ENCODE measurements at places on chromosomes 7 and 10.

- no peak for DNase-seq
These were observed 52.9 kb upstream of the FGL2 start for GRCh38 chr7:77252506-77252905.

DNA sequence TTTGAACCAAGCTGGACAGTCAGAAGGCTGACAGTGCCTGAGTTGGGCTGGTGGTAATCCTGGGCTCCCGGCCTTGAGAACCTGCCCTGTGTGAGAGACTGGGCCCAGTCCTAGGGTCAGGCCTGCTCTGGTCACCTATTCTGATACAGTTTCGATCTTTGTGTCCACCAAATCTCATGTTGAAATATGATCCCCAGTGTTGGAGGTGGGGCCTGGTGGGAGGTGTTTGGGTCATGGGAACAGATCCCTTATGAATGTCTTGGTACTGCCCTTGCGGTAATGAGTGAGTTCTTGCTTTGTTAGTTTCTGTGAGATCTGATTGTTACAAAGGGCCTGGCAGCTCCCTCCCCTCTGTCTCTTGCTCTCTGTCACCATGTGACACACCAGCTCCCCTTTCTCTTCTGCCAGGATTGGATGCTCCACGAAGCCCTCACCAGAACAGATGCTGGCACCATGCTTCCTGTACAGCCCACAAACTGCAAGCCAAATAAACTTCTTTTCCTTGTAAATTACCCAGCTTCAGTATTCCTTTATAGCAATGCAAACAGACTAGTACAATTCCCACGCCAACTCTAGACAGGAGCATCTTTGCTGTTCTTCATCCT, 111.8 kb upstream of the ZNF438 start:
- no peak for DNase-seq

- no peak for DNase-seq
These were observed 118.6 kb downstream of the ZMIZ1 start for GRCh38 chr10:79187121-79187940.

DNA sequence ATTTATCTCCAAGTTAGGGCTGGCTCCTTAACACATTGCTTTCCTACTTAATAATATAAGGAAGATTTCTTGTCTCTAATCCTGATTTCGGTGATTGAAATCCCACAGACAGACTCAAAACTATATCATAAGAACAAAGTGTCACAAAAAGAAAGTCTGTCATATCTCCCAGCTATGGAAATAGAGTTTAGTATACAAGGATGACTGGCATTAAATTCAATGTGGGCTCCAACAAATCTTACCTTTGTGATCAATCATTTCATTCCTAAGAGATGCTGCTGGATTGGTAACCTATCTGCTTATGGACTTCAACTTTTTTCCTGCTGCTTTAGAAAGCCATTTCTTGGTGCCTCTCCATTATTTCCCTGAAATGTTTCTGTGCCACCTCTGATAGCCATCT, 39.5 kb upstream of the ZRANB1 start:
- DNase-seq: no peak

DNA sequence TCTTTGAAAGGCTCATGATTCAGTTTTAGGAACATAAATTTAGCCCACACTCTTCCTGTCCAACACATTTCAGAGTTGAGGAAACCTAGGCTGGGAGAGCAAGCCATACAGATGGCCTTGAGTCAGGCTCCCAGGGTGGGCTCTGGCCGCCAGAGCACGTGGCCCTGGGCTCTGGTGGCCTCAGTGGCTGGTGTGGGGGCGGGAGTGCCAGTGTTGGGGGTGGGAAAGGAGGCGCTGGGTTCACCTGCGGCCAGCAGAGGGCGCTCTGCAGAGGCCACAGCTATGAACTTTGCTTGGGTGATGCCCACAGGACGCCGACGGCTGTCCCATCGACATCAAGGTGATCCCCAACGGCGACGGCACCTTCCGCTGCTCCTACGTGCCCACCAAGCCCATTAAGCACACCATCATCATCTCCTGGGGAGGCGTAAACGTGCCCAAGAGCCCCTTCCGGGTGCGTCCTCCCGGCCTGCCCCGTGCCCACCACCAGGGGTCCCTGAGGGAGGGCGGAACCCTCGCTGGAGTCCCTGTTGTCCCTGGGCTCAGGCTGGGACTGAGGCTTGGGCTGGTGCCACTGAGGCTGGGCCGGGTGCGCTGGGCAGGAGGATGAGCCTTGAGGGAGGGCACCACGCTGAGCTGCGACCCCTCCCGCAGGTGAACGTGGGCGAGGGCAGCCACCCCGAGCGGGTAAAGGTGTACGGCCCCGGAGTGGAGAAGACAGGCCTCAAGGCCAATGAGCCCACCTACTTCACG, 11.9 kb downstream of the FLNC start:
- no peak for DNase-seq

DNA sequence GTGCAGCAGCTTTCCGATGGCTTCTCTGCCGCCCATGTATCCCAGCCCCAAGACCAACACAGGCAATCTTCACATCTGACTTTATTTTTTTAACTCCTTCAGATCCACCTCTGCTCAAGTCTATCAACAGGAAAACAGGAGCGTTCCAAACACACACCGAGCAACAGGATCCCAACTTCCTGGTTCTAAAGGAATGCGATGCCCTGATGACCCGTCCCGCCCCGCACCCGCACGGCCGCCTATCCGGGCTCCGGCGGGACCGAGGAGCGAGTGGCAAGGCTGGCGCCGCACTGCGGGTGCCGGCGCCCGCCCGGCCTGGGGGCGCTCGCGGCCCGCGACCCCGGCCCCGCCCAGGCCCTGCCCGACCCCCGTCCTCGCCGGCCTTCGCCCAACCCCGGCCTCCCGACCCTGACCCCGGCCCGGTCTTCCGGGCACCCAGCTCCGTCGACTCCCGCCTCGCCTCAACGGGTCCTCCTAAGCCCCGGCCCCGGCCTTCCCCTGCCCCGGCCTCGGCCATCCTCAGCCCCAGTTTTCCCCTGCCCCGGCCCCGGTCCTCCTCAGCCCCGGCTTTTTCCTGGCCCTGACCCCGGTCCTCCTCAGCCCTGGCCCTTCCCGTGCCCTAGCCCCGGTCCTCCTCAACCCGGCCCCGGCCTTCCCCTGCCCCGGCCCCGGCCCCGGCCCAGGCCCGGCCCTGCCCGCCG, 730 bp downstream of the LARP4B start:
- no peak for DNase-seq

DNA sequence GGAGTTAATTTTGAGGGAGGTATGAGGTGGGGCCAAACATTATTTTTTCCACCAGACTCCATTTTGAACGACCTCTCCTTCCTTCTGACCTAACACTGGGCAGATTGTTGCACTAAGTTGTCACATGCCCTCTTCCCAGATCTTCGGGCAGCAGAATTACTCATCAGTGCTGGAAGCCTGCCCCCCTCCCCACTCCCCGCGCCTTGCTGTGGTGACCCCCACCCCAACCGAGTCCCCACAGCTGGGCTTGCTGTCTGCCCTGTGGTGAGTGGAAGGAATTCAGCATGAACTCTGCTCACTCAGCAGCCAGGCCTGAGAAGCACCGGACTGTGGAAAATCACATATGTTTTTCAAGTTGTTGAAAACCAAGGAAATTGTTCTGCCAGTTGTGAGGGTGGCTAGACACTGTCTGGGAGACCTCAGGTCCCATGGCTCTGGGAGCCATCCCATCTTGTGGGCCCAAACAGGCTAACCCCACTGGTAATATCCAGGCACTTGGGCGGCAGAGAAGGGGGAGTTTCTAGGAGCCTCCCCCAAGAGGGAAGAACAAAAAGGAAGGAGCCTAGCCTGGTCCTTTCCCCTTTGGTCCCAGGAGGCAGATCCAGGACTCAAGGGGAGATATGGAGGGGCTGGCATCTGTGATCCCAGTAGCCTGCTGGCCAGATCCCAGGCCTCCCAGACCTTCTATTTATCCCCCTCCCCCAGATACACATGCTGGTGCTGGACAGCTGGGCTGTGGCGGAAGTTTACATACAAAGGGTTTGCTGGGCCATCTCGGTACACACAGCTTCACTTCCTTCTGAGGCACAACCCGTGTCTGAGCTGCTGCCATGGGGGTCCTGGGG, 3.5 kb upstream of the AEBP1 start:
- no peak for DNase-seq

- no peak for DNase-seq
These were observed 8.0 kb upstream of the CHST15 start for GRCh38 chr10:124101351-124101750.

GRCh38 chr7:22447008-22447407, 53.0 kb downstream of the STEAP1B start:
- no peak for DNase-seq

GRCh38 chr7:22115689-22116088, 170.0 kb upstream of the CDCA7L start:
- DNase-seq: no peak

- DNase-seq: no peak
These were observed 19.2 kb downstream of the TBATA start for GRCh38 chr10:70765794-70766594.

- peak; percentile 8 for DNase-seq
These were observed 5.7 kb downstream of the SEMA3A start for GRCh38 chr7:84188786-84189405.

- DNase-seq: no peak
These were observed 176.6 kb downstream of the BMPER start for GRCh38 chr7:34081935-34082334.

DNA sequence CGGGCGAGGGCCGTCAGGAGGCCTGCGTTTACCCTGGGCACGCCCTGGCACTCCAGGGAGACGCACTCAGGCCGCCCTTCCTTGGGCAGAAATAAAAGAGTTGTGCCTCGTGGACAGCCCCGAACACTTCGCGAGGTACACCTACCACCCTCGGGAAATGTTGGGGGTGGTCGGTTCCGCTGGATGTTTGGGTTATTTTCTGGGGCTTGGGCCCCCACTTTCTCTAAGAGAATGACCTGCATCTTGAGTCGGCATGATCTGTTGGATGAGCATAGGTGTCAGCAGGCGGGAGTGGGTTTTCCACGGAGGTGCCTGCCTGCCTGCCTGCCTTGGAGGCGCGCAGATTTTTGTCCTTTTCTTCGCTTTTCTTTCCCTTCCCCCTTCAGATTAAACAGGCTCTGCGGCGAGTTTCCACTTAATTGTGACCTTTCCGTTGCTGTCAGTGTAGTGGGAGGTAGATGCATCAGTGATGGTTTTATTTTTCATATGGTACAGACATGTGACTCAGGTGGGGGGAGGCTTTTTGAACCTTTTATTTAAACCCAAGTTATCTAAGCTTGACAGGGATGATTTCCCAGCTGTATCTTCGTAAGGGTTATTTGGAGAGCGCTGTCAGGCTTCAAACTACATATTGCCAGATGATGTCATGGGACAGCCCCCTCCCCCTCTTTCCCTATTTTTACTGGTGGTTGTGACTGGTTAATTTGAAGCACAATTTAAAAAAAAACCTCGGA, 661 bp downstream of the HECTD2 start:
- DNase-seq: peak; percentile 11

GRCh38 chr7:73844848-73845460, 2.6 kb upstream of the METTL27 start:
- DNase-seq: no peak

DNA sequence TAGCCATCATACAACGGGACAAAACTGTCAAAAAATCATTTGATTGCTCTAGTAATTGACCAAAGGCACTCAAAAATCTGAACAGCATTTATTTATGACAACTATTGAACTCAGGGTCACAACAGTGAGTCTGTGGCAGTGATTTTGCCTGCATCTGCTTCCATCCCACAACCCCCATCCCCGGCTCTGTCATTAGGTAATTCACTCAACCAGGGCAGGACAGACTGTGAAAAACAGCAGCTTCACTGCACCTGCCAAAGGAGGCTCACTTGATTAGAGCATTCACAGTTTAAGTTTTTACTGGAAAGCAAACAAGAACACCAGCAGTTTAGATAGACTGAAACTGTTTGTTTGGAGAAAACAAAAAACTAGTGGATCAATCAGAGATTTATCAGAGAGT, 22.2 kb downstream of the NRCAM start:
- no peak for DNase-seq

- no peak for DNase-seq
These were observed 268.6 kb upstream of the TCERG1L start for GRCh38 chr10:131580076-131580652.

DNA sequence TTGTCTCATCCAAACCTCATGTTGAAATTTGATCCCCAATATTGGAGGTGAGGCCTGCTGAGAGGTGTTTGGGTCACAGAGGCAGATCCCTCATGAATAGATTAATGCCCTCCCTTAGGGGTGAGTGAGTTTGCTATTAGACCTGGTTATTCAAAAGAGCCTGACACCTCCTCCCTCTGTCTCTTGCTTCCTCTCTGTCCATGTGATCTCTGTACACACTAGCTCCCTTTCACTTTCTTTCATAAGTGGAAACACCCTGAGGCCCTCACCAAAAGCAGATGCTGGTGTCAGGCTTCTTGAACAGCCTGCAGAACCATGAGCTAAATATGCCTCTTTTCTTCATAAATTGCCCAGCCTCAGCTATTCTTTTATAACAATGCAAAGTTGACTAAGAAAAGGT, 447.1 kb downstream of the MDFIC start:
- DNase-seq: no peak

DNA sequence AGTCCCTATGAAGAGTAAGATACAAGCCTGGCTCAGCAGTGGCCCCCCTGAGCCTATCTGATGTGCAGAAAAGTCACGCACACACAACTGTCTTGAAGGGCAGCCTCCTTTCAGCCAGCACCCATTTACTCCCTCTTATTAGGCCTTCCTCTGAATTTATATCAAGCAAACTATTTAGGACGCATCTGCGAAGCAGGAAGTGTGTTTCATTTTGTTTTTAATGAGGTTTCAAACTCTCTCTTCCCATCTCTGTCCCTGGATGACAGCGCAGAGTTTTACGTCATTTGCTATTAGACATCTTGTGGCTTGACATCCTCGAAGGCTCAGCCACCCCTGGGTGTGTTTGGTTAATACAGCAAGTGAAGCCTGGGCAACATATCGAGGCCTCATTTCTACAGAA, 79.5 kb downstream of the CUX1 start:
- no peak for DNase-seq

DNA sequence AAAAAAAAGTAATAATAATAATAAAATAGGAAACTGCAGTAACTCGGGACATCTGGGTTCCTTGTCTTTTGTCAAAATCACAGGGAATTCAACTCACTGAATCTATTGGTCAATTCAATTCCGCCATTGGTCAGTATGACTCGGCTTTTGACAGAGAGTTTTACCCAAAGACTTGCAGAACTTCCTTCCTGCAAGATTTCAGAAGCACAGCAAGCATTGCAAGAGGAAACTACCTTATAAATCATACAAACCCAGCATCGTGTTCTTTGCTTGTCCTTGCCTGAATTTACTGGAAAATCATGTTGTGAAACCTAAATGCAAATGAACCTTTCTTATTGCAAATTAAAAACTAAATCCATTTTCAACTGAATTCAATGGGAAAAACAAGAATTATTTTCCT, 15.5 kb downstream of the KLF6 start:
- no peak for DNase-seq

- DNase-seq: no peak
These were observed 210.5 kb upstream of the RNF32 start for GRCh38 chr7:156430109-156430508.

Data from NCI-H1694 (cell line).